Fibroblast of the conjunctiva (primary cell): ENCODE measurements at places on chromosomes 6 and 20.

GRCh38 chr20:11205769-11206362 is 532.1 kb upstream of the JAG1 start:
- no peak for DNase-seq

DNA sequence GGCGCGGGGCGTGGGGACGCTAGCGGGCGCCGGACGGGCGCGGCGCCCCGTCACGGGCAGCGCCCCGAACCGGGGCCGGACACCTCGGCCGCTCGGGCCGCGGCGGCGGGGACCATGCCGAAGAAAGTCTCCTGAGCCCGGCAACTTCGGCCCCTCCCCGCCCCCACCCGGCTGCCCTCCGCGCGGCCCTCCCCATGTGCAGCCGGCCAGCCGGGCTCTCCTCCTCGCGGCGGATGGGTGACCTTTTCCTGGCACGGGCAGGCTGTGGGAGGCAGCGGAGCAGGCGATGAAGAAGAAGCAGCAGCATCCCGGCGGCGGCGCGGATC is 278 bp downstream of the UST start:
- no peak for DNase-seq

DNA sequence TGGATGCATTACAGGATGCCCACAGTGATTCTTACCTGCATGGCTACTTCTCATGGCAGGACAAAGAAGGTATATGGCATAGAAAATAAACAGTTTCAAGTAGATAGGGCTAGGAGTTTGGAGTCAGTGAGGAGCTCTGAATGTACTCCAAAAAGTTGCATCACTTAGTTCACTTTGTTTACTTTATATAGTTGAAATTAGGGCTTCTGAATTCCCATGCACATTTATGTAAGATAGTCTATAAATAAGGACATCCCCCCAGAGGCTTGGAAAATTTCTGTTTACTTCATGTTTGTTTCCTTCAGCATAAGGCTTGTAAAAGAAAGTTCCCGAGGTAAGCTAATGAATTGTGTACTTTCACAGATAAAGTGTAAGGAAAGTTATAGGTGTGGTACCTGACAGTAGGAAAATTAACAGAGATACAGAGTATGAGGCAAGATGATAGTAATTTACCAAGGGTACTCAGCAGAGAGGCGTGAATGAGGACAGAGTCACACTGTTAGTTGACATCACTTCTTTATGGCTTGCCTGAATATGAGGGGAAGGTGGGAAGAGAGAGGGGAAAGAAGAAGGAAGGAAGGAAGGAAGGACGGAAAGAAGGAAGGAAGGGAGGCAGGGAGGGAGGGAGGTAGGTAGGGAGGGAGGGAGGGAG is 51.1 kb downstream of the ADTRP start:
- DNase-seq: no peak

DNA sequence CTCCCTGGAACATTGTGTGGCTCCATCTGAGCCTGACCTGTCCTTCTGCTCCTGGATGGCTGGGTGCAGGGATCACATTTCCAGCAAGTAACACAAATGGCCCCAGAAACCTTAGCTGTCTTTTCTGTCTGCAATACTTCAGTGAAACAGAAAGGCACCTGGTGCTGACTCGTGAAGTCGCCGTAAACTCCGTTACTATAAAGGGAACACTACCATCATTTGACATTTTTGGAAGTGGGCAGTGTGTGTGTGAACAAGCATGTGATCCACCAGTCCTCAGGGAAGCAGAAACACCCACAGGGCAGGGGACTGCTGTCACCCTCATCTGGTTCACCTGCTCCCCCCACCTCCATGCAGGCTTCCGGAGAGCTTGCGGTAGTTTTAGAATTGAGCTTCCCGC is 23.9 kb downstream of the SERPINB6 start:
- no peak for DNase-seq

- peak; percentile 55 for DNase-seq
Measured at GRCh38 chr6:129498950-129499842, 210.8 kb downstream of the ARHGAP18 start.

- no peak for DNase-seq
Measured at GRCh38 chr6:151702851-151703658, 104.4 kb upstream of the ESR1 start.

DNA sequence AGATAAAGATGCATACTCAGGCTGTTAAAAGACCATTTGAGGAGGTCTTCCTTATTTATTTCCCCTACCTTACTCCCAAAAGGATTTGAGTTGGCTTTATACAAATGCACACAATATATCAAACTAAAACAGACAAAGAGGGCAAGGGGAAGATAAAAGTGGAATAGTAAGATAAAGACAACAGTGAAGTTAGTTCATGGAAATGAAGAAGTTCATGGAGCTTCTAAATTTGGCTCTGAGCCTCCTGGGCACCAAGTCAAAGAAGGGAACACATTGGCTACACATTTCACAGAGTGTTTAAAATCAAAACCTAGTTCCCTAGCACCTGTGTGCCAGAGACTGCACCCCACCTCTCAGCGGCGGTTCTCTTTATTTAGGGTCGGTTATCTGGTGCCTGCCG is 25.8 kb upstream of the ARMC2 start:
- DNase-seq: no peak

DNA sequence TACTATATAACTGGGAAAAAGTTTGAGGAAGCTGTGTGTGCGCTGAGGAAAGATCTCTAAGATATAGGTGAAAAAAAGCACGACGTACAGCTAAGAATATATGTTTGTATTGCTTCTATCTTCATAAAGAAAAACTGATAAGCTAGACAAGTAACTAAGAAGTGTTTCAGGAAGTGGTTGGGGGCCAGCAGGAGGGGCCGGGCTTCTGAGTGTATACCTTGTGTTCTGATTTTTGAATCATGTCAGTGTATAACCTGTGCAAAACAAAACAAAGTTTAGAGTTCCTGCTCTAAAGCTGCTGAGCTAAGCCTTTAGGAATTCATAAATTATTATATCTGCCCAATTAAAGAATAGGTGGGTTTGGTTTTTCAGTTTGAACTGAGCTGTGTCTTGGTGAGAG is 7.9 kb upstream of the OSER1 start:
- DNase-seq: no peak
